Activated CD4-positive, alpha-beta T cell treated with anti-CD3 and anti-CD28 coated beads for 24 hours (primary cell): ENCODE measurements at places on chromosomes 3 and 15.

DNA sequence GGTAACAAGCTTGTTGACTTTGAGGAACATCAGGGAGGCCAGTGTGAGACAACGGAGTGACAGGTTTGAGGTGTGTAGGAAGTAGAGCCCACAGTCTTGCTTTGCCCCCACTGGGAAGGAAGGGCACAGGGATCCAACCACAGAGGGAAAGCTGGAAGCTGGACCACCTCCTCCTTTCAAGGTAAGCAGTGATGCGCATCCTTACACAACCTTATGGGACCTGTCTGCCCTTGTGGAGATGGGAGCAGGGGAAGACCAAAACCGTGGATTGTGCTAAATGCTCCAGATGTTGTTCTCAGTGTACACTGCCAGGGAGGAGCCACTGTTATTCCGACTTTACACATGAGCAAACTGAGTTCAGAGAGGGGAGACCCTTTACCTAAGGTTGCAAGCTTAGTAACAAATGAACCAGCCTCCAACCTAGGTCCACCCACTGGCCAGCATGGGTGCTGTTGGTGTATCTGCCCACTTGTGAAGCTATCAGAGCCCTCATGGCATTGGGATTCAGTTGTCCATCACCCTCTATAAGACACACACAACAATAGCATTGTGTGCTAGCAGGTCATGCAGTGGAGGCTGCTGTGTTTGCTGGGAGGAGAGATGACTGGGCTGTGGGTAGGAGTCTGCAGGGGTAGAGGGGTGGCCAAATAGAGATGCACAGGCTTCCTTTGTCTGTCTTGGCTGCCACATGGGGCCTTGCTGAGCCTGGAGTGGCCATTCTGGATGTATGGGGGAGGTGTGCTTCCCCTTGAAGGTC, 586 bp upstream of the LSMEM2 start:
- no peak for DNase-seq

DNA sequence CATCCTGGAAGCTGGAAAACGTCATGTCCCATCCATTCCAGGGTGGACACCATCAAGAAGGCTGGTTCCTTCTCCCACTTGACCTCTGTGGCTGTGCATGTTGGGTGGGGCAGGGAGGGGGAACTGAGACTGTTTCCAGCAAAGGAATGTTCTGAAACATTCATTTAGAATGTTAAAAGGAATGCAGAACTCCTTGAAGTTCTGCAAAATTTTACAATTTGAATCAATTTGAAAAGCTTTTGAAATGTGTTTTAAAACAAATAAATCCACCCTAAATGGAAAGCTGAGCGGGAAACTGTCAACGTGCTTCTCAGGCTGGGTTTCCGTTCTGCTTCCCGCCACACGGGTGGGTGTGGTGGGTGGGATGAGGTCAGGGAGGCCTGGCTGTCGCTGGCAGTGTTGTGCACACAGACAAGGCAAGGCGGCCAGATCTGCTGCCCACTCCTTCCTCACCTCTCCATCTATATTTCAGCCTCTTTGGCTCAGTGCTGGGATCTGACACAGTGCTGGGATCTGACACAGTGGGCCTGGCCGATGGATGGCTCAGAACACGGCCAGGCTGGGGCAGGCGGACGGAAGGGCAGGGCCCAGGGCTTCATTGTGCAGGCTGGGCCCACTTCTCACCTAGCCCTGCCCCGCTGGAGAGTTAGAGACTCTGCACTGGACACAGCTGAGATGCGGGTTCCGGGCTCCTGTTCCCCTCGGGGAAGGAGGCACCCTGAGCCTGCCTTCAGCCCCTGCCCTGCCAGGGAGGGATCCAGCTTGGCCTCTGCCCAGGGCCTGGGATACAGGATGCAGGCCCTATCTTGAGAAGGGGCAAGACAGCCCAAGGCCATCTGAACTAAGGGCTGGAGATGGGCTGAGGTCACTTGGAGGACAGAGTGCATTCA, 110.4 kb downstream of the TMEM266 start:
- no peak for DNase-seq

GRCh38 chr3:15703346-15703745, 94.4 kb downstream of the ANKRD28 start:
- DNase-seq: no peak

- DNase-seq: peak; percentile 36
These were observed 40.9 kb upstream of the SMAD3 start for GRCh38 chr15:67024314-67024997.

DNA sequence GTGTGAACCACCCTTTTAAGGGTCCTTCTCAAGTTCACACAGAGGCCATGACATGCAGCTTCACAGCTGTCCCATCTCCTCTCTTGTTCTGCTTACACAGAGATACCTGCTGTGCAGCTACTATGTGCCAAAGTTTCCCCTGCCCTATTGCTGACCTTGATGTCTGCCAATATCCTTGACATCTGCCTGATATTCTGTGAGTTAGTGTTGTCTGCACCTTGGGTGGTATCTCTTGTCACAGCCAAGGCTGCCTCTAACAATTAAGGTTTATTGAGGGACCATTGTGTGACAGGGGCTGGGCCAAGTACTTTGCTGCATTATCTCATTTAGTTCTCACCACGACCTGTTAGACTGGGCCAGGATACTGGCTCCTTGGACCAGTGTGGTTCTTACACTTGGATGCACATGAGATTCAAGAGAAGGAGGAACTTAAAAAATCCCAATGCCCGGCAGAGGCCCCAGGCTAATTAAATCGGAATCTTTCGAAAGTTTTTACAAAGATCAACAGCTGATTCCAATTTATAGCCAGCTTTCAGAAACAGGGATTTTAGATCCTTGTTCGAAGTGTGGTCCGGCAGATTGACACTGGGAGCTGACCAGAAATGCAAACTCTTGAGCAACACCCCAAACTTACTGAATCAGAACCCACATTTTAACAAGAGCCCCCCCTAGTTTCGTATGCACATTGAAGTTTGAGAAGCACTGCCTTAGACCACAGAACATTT, 178.6 kb downstream of the SATB1 start:
- DNase-seq: no peak
